Caki2 (cell line): ENCODE measurements at places on chromosomes 11 and 22. TPM values are rescaled to one million over a fixed set of nuclear protein-coding genes. Genes with fewer than 3 reads are reported as not detected.

TYMP gene
- 104 and 118 TPM in 2 replicates for total RNA-seq

SNX32 gene
- not detected in 2 replicates for total RNA-seq

MPZL3 gene
- 6.0 and 9.1 TPM in 2 replicates for total RNA-seq

VPREB3 gene
- not detected in 2 replicates for total RNA-seq

BEST1 gene
- total RNA-seq: not detected in 2 replicates

SYT12 gene
- 0.03 TPM in 1 of 2 replicates, not detected in the other for total RNA-seq

OR4C16 gene
- not detected in 2 replicates for total RNA-seq

TREH gene
- total RNA-seq: not detected in 2 replicates

NFRKB gene
- 3.6 and 6.3 TPM in 2 replicates for total RNA-seq

PNPLA3 gene
- total RNA-seq: 0.70 and 1.8 TPM in 2 replicates

CSTPP1 gene
- 20.9 and 33.6 TPM in 2 replicates for total RNA-seq

TUBA8 gene
- total RNA-seq: 2.4 and 6.1 TPM in 2 replicates

CCDC15 gene
- total RNA-seq: 1.1 and 1.5 TPM in 2 replicates

PATE4 gene
- total RNA-seq: not detected in 2 replicates

KRTAP5-1 gene
- not detected in 2 replicates for total RNA-seq

GPHA2 gene
- total RNA-seq: not detected in 2 replicates

AP2A2 gene
- total RNA-seq: 49.4 and 52.6 TPM in 2 replicates

MAFF gene
- 24.5 and 29.3 TPM in 2 replicates for total RNA-seq

API5 gene
- 10.4 and 12.8 TPM in 2 replicates for total RNA-seq

OR10G4 gene
- not detected in 2 replicates for total RNA-seq

MYBPC3 gene
- not detected in 2 replicates for total RNA-seq

PHRF1 gene
- 36.5 and 42.6 TPM in 2 replicates for total RNA-seq

OR52W1 gene
- total RNA-seq: not detected in 2 replicates

SAMM50 gene
- total RNA-seq: 71.6 and 75.3 TPM in 2 replicates

MS4A6E gene
- not detected in 2 replicates for total RNA-seq

MUC5AC gene
- total RNA-seq: not detected in 2 replicates

ABTB2 gene
- total RNA-seq: 6.0 and 6.3 TPM in 2 replicates

CD6 gene
- total RNA-seq: not detected in 2 replicates

SCUBE2 gene
- 4.3 TPM in 1 of 2 replicates, not detected in the other for total RNA-seq

FOXRED1 gene
- total RNA-seq: 18.8 and 31.8 TPM in 2 replicates

P2RY2 gene
- total RNA-seq: 0.47 TPM in 1 of 2 replicates, not detected in the other

OTUB1 gene
- total RNA-seq: 80.6 and 97.3 TPM in 2 replicates

APOL4 gene
- not detected in 2 replicates for total RNA-seq
